ENCODE measurements at places on chromosomes 12 and 14. TPM values are rescaled to one million over a fixed set of nuclear protein-coding genes. Genes with fewer than 3 reads are reported as not detected.

The SLC39A2 gene
- total RNA-seq = not detected

The RNASE1 gene
- total RNA-seq = not detected

The SLC17A8 gene
- not detected for total RNA-seq

The POC1B gene
- 22.1 TPM for total RNA-seq

The KRT77 gene
- not detected for total RNA-seq

The PAX9 gene
- 0.42 TPM for total RNA-seq

The CCDC175 gene
- total RNA-seq = 0.22 TPM

The SMIM41 gene
- 0.54 TPM for total RNA-seq

The RFLNA gene
- not detected for total RNA-seq

DNA sequence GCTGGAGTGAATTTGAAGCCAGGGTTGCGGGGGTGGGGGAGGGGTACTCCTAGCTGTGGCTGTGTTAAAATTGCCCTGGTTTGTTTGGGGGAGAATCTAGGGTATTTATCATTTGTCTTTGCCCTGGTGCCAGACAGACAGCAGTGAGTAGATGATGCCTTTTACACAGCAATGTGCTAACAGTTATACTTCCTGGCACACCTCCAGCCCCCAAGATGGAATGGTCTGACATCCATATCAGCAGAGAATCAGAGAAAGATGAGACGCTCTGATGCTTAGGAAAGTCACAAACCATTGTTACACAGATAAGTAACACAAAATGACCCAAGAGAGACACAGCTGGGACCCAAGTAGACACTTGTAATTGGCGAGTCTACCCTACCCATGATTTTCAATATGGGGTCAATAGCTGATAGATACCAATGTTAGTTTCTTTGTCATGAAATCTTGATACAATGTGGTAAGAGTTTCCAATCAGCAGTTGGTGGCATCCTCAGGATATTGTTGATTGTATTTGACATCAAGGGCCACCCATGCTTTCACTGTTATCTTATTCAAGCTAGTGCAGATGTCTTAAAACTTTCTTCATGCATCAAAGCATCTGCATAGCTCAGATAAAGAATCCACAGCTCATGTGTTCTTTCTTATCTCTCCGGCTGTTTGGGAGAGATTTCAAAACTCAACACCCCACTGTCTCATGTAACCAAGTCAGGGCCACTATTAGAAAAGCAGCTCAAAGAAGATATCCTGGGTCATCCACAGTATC, 2.6 kb upstream of the PRKAB1 start:
- DNase-seq = no peak

DNA sequence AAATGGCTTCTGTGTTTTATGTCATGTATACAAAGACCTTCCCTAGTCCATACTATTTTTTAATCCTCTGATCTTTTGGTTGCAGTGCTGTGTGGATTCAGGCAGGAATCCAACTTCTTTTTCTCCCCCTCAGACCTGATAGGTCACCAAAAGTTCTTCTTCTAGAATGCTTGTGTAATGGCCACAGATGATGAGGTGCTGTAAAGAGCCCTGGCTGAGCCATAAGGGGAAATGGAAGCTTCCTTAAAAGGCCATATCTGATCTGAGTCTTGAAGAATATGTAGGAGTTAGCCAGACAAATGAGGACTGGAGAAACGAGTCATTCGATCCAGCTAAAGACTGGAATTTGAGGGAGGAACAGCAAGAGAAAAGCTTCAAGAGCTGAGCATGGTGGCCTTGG, 353.9 kb downstream of the PCNX1 start:
- DNase-seq = no peak

- DNase-seq = no peak
Measured at GRCh38 chr12:97148941-97149559, 242.0 kb downstream of the NEDD1 start.

DNA sequence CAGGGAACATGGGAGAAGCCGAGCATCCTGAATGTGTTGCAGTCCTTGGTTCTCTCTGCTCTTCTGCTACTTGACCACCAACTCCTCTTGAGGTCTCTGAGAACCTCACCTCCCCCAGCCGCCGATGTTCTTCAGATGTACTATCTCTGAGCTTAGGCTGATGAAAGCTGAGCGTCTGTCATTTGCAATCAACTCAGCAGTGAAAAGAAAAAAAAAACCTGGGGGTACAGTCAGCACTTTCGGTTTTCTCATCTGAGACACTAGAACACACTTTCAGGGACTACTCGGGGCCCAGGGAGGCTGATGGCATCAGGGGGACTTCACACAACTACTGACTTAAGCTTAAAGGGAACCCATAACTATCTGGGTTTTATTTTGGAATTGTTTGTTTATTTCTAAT, 9.6 kb upstream of the FLVCR2 start:
- peak; percentile 68 for DNase-seq

- no peak for DNase-seq
Measured at GRCh38 chr14:37262649-37263048, 64.9 kb downstream of the MIPOL1 start.

- no peak for DNase-seq
Measured at GRCh38 chr12:100717733-100718067, 76.9 kb upstream of the ANO4 start.

DNA sequence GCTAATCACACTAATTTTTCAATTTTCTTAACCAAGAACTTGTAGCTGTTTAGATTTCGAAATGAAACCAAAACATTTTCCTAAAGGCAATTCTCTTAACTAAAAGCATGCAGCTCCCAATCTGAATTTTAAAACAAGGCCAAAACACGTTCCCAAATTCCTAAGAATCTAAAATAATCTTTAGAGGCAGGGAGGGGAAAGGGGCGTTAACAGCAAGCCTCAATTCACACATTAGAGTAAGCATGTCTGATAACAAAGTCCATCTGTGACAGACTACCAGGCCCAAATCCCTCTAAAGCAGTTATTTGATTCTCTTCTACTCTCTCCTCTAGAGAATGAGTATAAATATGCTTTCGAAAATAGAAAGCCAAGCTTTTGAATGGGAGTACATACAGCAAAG, 754 bp downstream of the ATG14 start:
- DNase-seq = no peak

DNA sequence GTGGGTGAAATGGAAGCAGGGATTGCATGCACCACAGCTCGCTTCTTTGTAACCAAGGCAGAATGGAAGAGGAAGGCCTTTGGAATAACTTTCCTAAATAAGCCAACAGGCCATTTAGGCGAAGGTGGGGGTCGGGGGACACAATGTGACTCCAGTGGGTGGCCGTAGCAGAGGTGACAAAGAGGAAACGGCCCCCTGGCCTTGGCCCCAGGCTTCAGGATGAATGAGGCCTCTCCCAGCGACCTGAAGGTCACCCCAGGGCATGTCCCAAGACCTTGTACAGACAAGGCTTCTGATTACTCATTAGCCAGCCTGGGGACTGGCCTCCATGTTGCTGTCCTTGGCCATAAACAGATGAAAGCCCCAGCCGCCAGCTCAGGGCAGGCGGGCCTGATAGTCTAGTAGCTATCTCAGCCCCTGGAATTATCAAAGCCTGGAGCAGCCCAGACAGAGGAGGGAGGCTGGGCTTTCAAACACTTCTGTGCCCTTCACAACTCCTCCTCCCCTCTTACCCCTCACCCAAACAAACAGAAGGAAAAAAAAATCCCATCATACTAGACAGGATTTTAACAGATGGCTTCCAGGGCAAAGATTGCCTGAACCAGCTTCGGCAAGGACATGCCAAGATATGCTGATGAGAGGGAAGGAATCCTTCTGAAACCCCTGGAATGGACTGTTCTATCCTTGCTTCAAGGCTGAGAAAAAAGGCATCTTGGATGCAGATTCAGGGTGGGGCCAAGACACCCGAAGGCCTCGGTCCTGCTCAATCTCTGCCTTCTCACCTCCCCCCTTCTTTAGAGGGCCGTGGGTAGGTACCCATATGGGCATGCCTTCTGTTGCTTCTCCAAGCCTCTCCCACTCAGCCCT, 142.3 kb upstream of the PARP11 start:
- no peak for DNase-seq

- no peak for DNase-seq
Measured at GRCh38 chr12:10151621-10152020, 20.3 kb downstream of the OLR1 start.

DNA sequence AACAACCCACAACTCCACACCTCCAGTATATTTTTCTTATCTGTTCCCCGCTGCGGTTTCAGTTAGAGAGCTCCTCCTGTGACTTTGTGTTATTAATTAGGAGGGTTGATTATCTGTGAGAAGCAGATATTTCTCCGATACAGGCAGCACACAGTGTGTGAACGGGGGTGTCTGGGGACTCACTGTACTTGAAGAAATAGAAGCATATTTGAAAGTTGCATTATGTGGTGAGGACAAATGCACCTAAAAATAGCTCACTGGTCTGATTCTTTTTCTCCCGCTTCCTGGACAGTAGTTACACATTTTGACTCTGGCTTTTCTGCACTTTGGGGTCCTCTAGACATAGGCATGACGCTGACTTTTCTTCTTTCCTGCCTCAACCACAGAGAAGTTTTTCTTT, 277.7 kb downstream of the VRK1 start:
- DNase-seq = no peak

- DNase-seq = no peak
Measured at GRCh38 chr12:88255224-88255623, 113.1 kb downstream of the TMTC3 start.

DNA sequence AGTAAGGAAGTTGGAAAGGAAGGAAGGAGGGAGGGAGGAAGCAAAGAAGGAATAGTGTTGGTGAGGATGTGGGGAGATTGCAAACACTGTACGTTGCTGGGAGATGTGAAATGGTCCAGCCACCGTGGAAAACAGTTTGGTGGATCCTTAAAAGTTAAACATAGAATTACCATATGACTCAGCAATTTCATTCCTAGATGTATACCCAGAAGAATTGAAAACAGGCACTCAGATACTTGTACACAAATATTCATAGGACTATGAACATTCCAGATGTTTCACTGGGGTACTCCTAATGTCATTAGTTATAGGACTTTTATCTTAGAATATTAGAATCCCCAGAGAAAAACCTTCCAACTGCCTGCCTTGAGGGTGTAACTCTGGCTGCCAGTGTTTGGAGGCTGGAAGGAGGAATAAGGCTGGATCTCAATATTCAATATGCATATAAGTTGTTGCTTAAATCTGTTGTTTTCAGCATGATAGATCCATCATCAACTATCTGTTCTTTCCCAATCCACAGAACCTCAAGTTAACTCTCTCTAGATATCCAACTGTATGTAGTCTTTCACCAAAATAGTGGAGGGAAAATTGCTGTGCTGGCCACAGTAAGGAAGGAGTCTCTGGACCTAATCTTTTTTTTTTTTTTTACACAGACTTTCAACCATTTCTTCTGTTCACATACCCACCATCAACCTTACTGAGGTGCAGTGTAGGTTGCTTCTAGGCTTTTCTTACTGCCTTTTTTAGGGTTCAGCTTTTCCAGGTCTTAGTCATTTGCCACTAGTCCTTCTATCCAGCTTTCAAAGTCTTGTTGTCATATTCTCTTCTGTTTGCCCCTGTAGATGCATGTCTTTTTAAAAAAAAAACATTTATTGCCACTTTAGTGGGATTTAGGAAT, 94.5 kb downstream of the DNAI7 start:
- DNase-seq = no peak

DNA sequence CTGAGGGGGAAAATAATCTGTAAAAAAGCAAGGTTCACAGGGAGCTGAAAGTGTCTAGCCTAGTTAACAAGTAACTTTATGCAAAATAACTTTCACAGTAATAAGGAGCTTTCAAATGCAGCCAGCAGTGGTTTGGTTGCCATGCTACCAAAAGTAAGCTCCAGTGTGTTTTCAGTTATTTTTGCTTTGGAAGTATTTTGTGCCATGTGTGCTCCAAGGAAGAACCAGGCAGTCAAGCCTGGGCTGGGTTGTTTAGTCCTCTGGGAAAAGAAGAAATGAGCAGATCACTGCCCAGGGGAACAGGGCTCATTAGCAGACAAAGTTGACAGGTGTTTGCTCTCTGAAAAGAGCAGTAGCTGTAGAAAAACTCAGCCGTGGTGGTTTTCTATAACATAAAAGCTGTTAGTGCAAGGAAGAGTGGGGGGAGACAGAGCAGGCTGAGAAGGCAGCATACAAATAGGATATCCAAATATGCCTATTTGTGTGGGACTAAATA, 92.8 kb upstream of the TMTC2 start:
- DNase-seq = no peak

DNA sequence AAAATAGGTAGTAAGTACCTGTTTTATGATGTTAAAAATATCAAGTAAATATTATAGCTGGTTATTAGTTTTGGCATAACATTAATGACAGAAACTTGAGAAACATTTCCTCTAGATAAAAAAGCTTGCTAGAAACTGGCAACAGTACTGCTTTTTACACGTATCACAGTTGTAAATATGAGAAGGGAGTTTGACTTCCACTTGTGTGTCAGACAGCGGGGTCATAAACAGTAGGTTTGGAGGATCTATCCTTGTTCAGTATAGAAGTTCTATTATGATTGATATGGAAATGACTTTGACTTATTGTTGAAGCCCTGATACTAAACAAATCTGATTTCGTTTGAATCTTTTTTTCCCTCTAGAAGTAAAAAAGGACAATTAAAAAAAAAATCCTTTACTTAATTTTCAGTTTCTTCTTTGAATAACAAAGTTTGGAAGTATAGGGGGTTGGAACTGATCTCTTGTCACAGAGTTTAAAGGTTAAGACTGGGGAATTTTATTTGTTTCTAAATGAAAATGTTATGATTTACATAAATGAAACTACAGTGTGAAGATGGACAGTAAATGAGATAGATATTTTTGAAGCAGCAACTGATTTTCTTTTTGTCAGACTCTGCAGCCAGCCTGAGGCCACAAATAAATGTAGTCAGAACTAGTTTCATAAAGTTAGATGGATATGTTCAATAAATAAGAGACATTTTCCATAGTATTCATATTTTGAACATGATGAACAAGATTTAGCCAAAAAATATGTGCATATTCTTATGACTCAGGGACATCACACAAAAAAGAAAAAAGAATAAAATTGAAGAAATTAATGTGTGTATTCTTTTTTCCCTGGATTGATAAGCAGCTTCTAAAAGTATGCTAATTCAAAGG, 50.1 kb downstream of the WNK1 start:
- no peak for DNase-seq

DNA sequence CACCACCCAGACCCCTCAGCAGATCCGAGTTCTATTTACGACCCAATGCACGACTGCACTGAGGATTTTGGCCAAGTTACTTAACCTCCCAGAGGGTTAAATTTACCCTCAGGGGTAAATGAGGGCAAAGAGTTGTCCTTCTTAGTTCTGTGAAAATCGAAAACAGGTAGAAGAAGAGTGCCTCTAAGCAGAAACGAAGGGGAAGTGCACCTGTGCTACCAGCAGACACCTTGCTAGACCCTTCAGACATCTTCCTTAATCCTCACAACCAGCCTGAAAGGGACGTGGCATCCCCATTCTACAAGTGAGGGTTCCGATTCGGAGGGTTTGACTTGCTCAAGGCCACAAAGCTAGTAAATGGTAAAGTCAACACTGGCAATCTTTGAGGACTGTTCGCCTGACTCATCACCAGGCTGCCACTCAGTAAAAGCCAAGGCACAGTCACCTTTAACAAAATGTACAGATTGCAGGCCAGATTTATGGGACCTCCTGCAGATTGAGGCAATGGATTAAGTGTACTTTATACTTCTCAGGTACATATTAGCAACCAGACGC, 1.6 kb downstream of the GSG1 start:
- peak; percentile 38 for DNase-seq

All from CD4-positive, CD25-positive, alpha-beta regulatory T cell (primary cell).